ENCODE measurements at places on chromosomes 6 and 20.

GRCh38 chr6:159908535-159908934 lies 17.7 kb downstream of the MAS1 start:
- no peak for DNase-seq
- H3K27me3 ChIP-seq, result peaks cover 26% of the 10 kb centered on the region
- H3K27ac ChIP-seq, result no peak overlapping the region
- H3K4me1 ChIP-seq, result no peaks in the 10 kb centered on the region
- H3K4me3 ChIP-seq, result no peak overlapping the region

GRCh38 chr6:72560721-72561593 lies 60.9 kb upstream of the KCNQ5 start:
- no peaks in the 10 kb centered on the region for H3K4me1 ChIP-seq
- H3K27ac ChIP-seq, result no peak overlapping the region
- no peaks in the 10 kb centered on the region for H3K36me3 ChIP-seq
- no peak overlapping the region for H3K4me3 ChIP-seq
- peaks cover 3% of the 10 kb centered on the region for H3K27me3 ChIP-seq

DNA sequence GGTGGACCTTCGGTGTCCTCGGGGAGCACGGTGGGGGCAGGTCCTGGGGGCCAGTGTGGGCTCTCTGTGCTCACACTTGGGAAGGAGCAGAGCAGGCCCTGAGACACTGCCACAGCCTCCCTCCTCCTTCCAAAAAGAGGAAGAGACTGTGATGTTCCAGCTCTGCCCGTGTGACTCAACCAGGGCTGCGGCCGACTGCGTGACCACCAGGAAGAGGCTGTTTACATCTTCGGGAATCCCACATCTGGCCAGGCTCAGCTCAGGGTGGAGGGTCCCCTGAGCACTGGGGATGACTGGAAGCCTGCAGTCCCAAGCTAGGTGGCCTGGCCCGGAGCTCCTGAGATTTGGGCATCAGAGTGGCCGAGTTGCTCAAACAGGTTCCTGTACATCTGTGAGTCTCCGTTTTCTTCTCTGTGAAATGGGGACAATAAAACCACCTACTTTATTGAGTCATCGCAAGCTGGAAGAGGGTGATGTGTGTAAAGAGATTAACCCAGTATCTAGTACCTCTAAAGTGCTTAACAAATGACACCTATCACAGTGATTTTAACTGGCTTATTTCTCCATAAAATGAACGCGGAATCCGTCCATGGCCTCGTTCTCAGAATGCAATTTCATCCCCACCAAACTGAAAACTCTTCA lies 242.1 kb downstream of the DLL1 start:
- peak; percentile 8 for DNase-seq
- H3K27ac ChIP-seq, result no peak overlapping the region
- H3K4me1 ChIP-seq, result no peaks in the 10 kb centered on the region
- no peak overlapping the region for H3K4me3 ChIP-seq
- H3K27me3 ChIP-seq, result no peaks in the 10 kb centered on the region

- no peak for DNase-seq
- no peak overlapping the region for H3K4me3 ChIP-seq
- peaks cover 16% of the 10 kb centered on the region for H3K27me3 ChIP-seq
- peaks cover 38% of the 10 kb centered on the region for H3K4me1 ChIP-seq
These were observed 84.2 kb upstream of the FOXC1 start for GRCh38 chr6:1525364-1526038.

DNA sequence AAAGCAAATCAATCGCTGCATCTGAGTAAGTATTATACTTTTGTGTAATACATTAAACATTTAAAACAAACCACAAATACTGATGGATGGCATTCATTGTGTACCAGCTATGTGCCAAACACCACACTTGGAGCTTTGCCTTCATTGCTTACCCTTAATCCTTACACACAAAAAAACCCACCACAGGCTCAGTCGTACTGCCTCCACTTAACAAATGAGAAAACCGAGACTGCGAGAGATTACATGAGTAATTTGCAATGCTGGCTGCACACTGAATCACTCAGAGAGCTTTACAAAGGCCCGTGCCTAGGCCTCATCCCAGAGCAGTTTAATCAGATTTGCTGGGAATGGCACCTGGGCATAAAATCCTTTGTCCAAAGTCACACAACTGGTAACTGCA lies 130.5 kb downstream of the EDN1 start:
- no peaks in the 10 kb centered on the region for H3K4me1 ChIP-seq
- H3K27ac ChIP-seq, result no peak overlapping the region
- H3K36me3 ChIP-seq, result no peaks in the 10 kb centered on the region
- peaks cover 7% of the 10 kb centered on the region for H3K27me3 ChIP-seq
- no peak overlapping the region for H3K4me3 ChIP-seq
- no peak for DNase-seq

GRCh38 chr6:119344306-119344705 lies 5.3 kb downstream of the MAN1A1 start:
- no peak overlapping the region for H3K4me3 ChIP-seq
- no peaks in the 10 kb centered on the region for H3K27me3 ChIP-seq
- no peak for DNase-seq
- H3K4me1 ChIP-seq, result peaks cover 75% of the 10 kb centered on the region
- peak overlapping the region; percentile 32 for H3K27ac ChIP-seq

GRCh38 chr6:41049521-41049920 lies 3.5 kb upstream of the APOBEC2 start:
- DNase-seq, result no peak
- H3K4me1 ChIP-seq, result peaks cover 15% of the 10 kb centered on the region
- no peaks in the 10 kb centered on the region for H3K27me3 ChIP-seq
- H3K4me3 ChIP-seq, result no peak overlapping the region

DNA sequence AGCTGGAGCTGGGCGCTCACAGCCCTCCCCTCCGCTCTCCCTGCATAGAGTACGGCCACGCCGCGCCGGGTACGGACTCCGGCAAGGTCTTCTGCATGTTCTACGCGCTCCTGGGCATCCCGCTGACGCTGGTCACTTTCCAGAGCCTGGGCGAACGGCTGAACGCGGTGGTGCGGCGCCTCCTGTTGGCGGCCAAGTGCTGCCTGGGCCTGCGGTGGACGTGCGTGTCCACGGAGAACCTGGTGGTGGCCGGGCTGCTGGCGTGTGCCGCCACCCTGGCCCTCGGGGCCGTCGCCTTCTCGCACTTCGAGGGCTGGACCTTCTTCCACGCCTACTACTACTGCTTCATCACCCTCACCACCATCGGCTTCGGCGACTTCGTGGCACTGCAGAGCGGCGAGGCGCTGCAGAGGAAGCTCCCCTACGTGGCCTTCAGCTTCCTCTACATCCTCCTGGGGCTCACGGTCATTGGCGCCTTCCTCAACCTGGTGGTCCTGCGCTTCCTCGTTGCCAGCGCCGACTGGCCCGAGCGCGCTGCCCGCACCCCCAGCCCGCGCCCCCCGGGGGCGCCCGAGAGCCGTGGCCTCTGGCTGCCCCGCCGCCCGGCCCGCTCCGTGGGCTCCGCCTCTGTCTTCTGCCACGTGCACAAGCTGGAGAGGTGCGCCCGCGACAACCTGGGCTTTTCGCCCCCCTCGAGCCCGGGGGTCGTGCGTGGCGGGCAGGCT lies 4.6 kb downstream of the KCNK15 start:
- H3K27ac ChIP-seq, result no peak overlapping the region
- H3K4me1 ChIP-seq, result peaks cover 9% of the 10 kb centered on the region
- H3K27me3 ChIP-seq, result peaks cover 33% of the 10 kb centered on the region

DNA sequence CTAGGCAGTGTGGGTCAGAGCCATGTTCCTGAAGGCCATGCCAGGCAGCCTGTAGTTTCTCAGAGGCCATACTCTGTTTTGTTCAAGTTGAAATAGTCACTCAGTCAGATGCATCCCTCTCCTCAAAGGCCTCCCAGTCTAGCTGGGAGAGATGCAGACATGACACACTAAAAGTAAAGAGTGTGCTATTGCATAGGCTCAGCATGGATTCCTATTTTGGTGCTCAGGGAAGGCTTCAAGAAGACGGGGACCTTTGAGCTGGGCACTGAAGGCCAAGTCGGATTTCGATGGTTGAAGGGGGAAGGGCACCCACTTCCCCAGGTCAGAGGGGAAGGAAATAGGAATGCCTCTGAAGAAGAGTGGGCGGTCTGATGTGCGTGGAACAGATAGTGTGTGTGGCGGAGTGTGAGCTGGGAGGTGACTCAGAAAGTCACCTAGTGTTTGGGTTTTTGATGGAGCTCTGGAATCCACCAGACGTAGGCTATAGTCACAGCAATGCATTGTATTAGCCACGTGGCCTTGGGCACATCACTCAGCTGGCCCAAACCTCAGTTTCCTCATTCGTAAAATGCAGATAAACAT lies 3.7 kb downstream of the EPB41L1 start:
- peaks cover 36% of the 10 kb centered on the region for H3K27me3 ChIP-seq
- no peaks in the 10 kb centered on the region for H3K36me3 ChIP-seq
- H3K4me1 ChIP-seq, result peaks cover 11% of the 10 kb centered on the region
- H3K4me3 ChIP-seq, result no peak overlapping the region
- DNase-seq, result no peak
